ENCODE measurements at places on chromosomes 4 and X.

- no peak for DNase-seq
Measured at GRCh38 chr4:108113229-108113628, 55.5 kb downstream of the LEF1 start.

- DNase-seq: no peak
Measured at GRCh38 chr4:60039908-60040307, 1160.2 kb upstream of the ADGRL3 start.

- no peak for DNase-seq
Measured at GRCh38 chr4:16442296-16442695, 216.0 kb upstream of the TAPT1 start.

DNA sequence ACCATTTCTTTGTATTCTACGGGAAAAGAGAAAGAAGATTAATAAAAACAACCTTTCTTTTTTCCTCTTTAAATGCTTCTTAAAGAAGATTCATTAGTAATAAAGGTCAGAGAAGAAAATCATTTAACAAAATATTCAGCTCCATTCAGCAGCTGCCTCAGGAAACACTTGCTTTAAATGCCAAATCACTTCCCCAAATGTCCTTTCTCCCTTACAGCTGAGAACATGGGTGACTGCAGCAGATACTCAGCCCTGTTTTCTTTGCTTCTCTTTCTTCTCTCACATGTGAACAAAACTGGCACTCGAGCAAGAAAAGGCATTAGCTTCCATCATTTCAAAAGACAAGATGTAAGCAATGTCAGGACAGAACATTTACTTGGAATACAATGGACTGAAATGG lies 120.2 kb downstream of the INPP4B start:
- no peak for DNase-seq

DNA sequence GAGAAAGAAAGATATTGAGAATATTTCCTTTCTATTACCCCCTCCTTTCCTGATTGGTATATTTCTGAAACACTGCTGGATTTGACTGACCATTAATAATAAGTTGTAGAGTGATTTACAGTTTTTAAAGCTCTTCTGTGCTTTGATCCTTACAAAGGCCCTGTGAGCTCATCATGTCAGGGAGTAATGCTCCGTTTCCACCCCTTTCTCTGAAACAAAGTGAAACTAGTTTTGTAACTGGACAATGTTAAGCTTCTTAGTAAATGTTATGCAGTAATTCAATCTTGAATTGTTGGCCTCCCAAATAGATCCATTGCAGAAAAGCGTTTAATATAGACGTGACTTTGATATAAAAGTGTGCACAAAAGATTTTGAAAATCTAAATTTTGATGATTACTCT lies 190.1 kb upstream of the GNPDA2 start:
- no peak for DNase-seq

- DNase-seq: no peak
Measured at GRCh38 chr4:121181493-121181892, 17.4 kb upstream of the TNIP3 start.

- no peak for DNase-seq
Measured at GRCh38 chr4:172141025-172141424, 327.8 kb downstream of the GALNTL6 start.

DNA sequence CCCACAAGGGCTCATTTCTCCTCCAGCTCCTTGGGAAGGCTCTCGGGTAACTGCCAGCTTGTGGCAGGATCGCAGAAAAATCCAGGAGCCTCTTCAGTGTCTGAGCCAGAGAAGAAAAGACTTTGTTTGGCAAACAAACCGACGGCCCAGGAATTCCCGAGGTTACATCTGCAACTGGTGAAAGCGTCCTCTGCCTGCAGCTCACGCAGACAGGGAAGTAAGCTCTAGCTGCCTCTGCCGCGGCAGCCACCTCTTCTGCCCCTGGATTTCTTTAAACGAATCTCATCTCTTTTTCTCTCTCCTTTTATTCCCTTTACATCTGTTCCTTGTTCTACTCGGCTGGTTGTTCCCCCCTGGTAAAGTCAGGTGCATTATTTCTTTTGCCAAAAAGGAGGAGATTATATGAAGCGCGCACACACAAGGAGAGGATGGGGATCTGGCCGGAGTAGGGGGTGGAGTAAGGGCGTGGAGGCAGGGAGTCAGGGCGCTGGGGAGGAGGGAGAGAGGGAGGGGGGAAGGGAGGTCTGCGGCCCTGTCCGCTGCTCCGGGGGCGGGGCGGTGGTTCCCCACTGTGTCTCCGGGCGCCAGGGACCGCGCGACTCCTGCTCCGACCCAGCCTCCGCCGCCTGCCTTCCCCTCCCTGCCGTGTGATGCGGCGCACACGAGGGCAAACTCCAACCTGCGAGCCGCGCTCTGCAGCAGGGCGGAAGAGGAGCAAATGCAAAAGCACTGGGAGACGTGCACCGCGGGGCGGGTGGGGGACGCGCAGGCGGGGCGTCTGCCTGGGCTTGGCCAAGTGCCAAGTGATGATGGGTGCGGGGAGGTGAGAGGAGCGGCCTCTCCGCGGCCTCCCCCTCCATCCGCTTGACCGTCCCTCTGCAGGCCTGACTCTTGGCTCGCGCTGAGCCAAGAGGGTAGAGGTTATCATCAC lies at the start of gene DCHS2:
Gene DCHS2, minus strand, starts transcription at position 459 of the 931 bp plus-strand sequence. Its CDS starts 444 bp downstream, at position 15.
- DNase-seq: peak; percentile 47

DNA sequence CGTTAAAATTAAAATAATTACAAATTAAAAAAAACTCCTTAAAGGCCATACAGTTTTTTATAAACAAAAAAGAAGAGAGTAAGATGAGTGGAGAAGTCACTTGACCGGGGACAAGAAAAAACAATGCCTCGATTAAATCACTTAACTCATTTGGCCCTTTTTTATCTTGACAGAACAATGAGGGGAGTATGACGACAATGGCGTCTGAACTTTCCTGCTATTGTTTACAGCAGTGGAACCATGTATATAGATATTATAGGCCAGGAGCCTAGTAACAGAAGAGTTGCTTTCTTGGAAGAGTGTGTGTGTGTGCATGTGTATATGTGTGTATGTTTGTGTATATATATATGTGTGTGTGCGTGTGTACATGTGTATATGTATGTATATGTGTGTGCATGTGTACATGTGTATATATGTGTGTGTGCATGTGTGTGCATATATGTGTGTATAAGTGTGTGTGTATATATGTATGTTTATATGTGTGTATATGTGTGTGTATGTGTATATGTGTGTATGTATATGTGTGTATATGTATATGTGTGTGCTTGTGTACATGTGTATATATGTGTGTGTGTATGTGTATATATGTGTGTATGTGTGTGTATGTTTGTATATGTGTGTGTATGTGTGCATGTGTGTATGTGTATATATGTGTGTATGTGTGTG lies 153.4 kb upstream of the FAT1 start:
- no peak for DNase-seq

Measured in frontal cortex (tissue), 4 donors.